T-helper 9 cell (primary cell): ENCODE measurements at places on chromosomes 12 and 14.

GRCh38 chr14:48943913-48944312, 642.3 kb downstream of the RPS29 start:
- DNase-seq = no peak

DNA sequence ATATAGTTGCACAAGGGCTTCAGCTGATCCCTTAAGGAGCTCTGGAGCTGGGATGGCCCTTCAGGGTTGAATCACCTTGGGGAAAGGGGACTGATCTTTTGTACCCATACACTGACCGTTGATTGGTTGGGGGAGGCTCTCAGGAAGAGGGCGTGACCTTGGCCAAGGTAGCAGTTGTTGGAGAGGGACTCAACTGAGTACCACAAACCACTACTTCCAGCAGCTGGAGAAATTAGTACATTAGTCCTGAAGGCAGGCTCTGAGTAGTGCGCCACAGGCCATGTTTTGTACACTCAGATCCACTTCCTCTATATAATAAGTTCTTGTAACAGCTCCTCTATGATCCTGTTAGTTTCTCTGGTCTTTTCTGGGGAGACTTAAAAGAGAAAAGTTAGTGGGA, 317.6 kb downstream of the CCDC91 start:
- no peak for DNase-seq

DNA sequence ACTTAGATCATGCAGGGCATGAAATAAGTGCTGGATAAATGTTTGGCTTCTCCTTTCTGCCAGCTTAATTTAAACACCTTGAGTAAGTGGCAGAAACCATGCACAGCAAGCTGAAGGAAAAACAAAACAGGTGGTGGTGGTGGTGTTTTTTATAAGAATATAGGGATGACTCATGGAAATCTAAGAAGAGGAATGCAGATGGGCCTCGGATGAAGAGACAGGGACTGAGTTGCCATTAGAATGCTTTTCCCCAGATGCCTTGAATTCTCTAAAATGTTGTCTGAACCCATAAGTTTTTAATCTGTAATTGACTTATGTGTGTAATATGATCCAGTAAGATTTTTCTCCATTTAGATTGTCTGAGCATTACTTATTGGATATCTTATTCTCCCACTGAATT, 93.1 kb upstream of the ZDHHC17 start:
- no peak for DNase-seq

GRCh38 chr12:32567296-32567674, 111.8 kb upstream of the DNM1L start:
- no peak for DNase-seq

- DNase-seq = no peak
Observed at GRCh38 chr12:102527171-102527720, 46.9 kb upstream of the IGF1 start.

GRCh38 chr12:1806301-1807086, 13.9 kb upstream of the LRTM2 start:
- no peak for DNase-seq

GRCh38 chr12:19757317-19757877, 318.1 kb downstream of the AEBP2 start:
- no peak for DNase-seq

DNA sequence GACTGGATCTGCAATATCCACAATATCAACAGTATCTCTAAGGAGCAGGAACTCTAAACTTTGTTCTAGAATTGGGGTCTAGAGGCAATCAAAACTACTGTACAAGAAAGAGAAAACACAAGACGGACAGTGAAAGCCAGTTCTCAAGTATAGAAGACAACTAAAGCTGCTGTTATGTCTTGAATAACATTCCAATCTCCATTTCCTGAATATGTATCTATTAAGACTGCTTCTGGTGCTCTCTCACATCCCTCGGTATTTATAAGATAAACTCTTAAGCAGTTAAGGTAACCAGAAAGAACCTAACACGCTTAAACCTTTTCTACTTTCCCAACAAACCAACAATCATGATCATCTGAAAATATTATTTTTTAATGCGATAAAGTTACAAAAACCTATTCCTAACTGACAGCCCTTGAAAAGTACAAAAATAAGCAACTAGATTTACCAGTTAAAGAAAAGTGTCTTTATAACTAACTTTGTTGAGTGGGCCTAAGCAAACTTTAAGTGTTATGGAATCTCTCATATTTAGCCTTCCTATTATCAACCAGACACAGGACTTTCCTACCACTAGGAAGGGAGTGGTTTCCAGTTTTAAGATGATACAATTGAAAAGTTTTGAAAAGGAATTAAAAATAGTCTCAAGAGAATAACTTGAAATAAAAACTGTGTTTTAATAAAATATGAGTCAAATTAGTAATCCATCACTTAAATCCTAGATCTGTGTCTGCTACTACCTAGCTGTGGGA, 30.7 kb downstream of the NUMB start:
- DNase-seq = no peak

DNA sequence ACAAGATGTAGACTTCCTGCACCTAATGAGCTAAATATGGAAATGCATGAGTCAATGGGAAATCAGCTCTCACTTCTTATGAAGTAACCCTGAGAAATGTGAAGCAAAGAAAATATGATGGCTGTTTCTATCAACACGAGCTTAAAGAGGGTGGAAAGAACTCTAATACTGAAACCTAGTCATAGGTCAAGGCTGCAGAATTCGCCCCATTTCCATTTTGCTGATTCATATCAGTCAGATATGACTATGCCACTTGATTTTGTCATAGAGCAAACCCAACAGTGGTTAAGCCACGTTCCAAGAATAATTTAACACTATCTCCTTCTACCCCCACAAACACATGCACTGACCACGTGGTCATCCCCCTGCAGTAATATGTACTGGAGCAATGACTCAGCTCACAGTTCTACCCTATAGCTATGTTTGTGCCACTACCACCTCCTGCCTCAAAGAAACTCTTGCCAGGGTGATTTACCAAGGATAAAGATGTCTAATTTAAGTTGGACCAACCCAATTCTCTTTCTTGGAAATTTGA, 157.5 kb downstream of the TMTC3 start:
- no peak for DNase-seq

DNA sequence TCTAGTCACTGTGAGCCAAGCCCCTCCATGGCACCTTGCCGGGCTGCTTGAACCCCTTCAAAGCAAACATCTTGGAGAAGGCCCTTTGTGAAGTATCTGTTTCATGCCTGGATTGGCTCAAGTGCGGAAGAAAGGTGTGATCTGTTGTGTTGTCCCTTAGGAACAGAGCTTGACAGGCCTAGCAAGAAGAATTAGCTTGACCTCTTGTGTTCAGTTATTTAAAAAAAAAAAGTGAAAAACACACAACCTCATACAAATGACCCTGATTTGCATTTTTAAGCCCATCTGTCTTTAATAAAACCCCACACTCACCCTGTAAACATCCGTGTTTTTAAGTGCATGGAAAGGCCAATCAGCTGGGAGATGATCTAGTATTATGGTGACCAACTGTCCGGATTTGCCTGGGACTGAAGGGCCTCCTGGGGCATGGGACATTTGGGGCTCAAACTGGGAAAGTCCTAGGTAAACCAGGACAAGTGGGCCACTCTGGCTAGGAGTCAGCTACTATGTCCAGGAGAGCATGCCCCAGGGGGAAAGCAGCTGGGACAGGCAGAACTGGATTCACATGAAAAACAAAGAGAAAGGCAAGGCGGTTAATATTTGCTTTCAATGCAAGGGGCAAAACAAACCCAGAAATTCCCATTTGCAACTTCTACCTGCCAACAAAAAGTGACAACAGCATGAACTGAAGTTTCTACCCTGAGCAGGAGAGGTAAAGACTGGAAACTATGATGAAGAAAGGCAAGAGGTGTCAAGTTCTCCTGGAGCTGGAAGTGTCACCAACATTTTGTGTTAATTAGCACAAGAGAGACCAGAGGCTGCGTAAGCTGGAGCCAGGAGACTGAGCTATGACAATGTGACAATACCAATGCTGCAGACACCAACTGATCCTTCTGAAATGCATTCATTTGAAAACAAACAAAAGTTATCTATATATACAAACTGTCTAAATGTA, 78.6 kb downstream of the CLMN start:
- DNase-seq = no peak

DNA sequence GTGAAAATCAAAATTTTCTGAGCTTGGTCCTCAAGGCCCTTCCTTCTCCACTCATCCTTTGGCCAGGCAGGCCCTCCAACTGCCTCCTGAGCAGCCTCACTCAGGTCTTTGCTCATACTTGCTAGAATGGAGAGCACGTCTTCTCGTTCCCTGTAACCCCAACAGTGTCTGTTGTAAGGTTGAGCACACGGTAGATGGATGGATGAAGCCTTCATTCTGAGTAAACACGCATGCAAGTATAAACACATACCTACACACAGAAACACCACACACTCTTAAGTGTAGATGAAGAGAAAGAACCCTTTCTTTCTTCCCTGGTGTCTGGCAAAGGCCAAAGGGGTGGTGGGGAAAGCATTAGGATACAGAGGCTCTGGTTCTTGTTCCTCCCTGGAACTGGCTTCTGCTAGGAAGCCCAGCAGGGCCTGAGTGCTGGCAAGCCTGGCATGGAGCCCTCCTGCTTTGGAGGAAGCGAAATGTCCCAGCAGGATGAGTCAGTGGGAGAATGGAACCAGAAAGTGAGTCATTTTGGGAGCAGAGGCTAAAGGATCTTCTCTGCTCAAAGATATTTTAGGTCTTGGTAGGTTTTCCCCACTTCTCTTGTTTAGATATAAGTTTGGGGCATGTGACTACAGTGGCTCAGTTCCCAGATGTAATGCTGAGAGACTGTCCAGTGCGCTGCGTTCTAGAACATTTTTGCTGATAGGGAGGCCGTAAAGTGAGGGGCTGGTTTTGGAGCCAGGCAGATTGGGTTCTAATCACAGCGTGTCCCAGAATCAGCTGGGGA, 127.4 kb downstream of the CACNA1C start:
- no peak for DNase-seq

GRCh38 chr12:33794954-33795353, 227.3 kb upstream of the ALG10 start:
- no peak for DNase-seq

GRCh38 chr12:77324416-77324762, 259.0 kb upstream of the E2F7 start:
- no peak for DNase-seq

DNA sequence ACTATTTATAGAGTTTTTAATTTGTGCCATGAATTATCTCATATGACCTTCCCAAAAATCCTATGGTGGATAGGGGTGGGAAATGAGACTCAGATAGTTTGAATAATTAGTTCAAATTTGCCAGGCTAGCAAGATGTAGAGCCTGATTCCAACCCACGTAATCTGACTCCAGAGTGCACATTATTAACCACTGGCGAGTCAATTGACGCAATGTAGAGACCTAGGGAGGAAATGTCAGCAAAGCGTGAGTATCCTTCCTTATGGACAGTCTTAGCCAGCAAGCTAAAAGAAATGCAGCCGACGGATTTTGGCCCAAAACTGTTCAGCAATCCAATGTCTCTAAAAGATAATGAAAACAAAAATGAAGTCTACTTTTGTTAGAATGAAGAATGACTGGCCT, 193.3 kb upstream of the KRR1 start:
- DNase-seq = no peak

DNA sequence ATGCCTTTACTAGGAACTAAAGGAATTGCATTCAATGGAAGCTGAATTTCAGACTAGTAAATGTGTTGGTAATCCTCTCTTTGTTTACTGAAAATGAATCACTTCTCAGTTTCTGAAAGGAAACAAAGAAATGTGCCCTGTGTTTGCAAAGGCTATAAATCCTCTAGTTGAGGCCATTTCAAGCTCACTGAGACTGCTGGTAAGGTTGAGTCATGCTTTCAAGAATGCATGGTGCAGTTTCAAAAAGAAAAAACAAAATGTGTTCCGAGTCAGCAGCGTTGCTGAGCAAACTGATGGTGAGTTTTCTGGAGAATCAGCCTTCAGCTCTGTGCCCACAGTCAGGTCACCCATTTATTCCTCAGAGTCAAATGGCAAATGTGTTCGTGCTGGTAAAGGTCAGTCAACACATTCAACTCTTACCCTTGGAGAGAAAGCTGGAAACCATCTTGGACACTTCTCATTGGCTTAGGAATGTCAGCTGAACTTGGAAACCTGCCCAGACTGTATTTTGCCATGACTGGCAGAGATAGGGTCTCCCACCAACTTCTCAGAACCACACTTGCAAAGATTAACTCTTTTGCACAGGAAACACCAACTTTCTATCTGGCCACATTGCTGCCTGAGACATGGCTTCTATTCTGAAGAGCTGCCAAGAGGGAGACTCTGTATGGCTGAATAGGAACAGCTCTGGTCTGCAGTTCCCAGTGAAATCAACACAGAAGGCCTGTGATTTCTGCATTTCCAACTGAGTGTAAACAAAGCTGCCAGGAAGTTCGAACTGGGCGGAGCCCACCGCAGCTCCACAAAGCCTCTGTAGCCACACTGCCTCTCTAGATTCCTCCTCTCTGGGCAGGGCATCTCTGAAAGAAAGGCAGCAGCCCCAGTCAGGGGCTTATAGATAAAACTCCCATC, 484.4 kb downstream of the ATP23 start:
- no peak for DNase-seq

DNA sequence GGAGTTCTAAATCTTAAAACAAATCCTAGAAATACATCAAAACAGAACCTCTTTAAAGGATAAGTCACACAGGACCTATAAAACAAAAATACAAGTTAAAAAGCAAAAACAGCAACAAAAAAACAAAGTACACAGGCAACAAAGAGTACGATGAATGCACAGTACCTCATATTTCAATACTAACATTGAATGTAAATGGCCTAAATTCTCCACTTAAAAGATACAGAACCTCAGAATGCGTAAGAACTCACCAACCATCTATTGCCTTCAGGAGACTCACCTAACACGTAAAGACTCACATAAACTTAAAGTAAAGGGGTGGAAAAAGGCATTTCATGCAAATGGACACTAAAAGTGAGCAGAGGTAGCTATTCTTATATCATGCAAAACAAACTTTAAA, 172.2 kb upstream of the AMIGO2 start:
- no peak for DNase-seq

DNA sequence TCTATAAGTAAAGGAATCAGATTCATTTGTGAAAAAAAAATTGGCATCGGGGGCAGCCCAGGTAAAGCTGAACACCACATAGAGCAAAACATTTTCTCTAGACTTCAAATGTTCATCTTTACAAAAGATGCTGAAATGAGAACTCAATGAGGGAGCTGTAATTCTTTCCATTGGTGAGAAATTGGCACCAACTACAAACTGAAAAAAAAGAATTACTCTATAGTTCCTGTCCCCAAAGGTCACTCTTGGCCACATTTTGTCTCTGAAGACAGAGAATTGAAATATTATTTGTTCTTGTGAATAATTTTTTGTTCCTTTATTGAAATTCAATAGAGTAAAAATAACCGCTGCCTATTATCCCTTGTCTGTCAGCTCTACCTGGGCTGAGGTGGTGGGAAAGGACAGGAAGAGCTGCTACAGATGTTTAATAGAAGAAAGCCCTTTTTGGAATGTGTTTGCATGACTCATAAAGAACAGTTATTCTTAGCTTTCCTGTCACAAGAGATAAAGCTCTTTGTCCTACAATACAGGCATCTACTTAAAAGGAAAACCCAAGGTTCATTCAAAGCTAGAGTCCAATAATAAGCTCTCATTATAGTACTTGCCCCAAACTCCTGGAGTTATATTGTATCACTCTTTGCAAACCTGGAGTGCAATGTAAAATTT, 380.1 kb upstream of the KITLG start:
- DNase-seq = no peak

- DNase-seq = no peak
Observed at GRCh38 chr12:30546121-30546520, 149.5 kb downstream of the IPO8 start.
